ENCODE measurements at places on chromosomes 3 and 15. TPM values are rescaled to one million over a fixed set of nuclear protein-coding genes. Genes with fewer than 3 reads are reported as not detected.

Gene AGBL1
- 0.76 TPM for total RNA-seq

Gene UNC13C
- 0.49 TPM for total RNA-seq

DNA sequence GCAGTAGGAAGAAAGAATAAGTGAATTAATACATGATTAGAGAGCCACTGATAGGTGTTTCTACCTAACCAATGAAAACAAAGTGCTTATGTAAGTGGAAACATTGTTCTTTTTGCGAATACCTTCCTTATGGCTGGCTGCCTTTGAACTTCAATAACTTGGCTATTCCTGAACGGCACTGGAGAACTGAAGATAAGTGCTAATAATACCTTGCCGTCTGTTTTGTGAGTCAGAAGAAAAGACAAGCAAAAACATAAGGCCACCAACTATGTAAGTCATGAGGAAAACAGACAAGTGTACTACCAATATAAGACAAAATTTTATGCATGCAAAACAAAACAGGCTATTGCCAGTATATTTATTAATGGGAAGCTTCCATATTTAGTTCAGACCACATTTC, 160.6 kb downstream of the SUCLG2 start:
- H3K27me3 ChIP-seq, result no peaks in the 10 kb centered on the region
- H3K4me3 ChIP-seq, result no peak overlapping the region
- H3K27ac ChIP-seq, result no peak overlapping the region
- H3K4me1 ChIP-seq, result no peaks in the 10 kb centered on the region
- H3K36me3 ChIP-seq, result no peaks in the 10 kb centered on the region

DNA sequence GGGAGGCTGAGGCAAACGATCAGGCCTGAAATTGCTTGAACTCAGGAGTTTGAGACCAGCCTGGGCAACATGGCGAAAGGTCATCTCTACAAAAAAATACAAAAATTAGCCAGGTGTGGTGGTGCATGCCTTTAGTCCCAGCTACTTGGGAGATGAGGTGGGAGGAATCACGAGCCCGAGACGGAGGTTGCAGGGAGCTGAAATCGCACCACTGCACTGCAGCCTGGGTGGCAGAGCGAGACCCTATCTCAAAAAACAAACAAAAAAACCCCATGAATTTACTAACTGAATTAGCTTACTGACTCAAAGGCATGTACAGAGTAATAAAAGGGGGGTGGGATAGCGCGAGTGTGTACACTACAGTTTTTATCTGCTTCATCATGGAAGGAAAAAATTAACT, 19.3 kb downstream of the ARF4 start:
- no peak overlapping the region for H3K27ac ChIP-seq
- no peaks in the 10 kb centered on the region for H3K4me1 ChIP-seq
- no peaks in the 10 kb centered on the region for H3K36me3 ChIP-seq
- no peak for DNase-seq
- H3K27me3 ChIP-seq, result no peaks in the 10 kb centered on the region

- peaks cover 11% of the 10 kb centered on the region for H3K27me3 ChIP-seq
- no peak for DNase-seq
- peaks cover 9% of the 10 kb centered on the region for H3K4me1 ChIP-seq
- H3K4me3 ChIP-seq, result no peak overlapping the region
- no peaks in the 10 kb centered on the region for H3K36me3 ChIP-seq
Measured at GRCh38 chr3:142151828-142152227, 2.5 kb upstream of the TFDP2 start.

- H3K36me3 ChIP-seq, result no peaks in the 10 kb centered on the region
- H3K4me1 ChIP-seq, result peaks cover 29% of the 10 kb centered on the region
- peaks cover 25% of the 10 kb centered on the region for H3K27me3 ChIP-seq
- DNase-seq, result peak; percentile 27
Measured at GRCh38 chr3:197028728-197029510, 698 bp downstream of the MELTF start.

DNA sequence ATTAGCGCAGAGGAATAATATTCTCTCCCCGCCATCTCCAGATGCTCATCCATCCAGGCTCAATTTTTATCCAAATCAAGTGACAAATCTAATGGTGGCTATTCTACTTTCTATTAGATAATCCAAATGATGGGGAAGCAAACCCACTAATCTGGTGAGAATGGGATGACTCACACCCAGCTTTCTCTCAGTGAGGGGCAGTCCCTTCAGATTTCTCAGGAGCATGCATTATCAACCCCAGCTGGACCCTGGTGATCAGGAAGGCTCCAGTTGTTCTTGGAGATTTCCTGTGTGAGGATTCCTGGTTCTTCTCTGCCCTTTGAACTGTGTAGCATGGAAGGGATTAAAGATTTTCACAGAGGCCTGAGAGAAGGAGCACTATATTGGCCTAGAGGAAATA, 358.0 kb downstream of the WDR72 start:
- peaks cover 2% of the 10 kb centered on the region for H3K27me3 ChIP-seq
- no peaks in the 10 kb centered on the region for H3K36me3 ChIP-seq
- H3K4me1 ChIP-seq, result peaks cover 20% of the 10 kb centered on the region

All from glutamatergic neuron (in vitro differentiated cells).